OCI-M1 (cell line): ENCODE measurements at places on chromosomes 12 and 14.

DNA sequence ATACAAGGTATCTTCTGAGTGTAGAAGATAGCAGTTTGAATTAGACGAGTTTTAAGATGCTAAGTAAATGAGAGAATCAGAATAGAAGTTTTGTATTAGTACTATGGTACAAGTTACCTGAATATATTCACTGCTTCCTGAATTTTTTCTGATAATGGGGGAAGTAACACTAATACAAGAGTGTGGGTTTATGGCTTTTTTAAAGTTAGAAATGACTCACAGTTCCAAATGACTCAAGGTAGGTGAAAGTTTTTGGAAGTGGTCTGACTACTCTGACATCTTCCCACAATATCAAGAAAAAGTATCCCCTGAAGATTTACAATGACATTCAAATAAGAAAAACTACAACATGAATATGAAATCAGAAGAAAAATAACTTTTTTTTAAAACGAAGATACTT is 123.7 kb upstream of the GARIN6 start:
- DNase-seq = no peak

DNA sequence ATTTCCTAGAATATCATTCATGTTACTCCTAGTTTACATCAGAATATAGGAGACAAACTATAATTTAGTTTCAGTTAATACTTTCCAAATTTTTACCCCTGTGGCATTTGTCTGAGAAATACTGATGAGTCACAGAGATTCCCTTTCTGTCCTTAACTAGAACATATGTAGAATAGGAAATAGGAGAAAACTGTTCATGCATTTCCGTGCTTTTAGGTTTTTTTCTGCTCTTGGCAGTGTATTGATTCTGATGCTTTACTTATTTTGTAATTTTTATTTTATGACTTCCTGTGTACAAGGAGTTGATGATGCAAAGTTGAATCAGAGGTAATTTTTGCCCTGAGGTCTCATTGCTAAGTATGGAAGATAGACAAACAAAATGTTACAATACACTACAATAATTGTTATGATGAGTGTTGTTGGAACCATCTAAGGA is 23.0 kb downstream of the MNAT1 start:
- DNase-seq = peak; percentile 35

- no peak for DNase-seq
Observed at GRCh38 chr12:128825835-128826234, 2.1 kb upstream of the SLC15A4 start.

DNA sequence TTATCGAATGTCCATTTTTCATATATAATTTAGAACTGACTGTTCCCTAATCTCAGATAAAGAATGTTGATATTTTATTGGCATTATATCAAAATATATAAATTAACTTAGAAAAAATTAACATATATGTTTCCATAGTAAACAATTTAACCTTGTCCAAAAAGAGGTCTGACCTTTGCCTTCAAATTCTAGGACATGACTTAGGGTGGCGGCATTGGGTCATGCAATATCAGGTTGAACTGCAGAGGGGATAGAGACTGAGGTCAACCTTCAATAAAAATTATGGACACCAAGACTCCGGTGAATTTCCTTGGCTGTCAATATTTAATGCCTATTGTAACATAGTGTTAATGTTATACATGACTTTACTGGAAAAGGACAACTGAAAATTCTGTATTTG is 199.8 kb downstream of the RPL10L start:
- DNase-seq = no peak

DNA sequence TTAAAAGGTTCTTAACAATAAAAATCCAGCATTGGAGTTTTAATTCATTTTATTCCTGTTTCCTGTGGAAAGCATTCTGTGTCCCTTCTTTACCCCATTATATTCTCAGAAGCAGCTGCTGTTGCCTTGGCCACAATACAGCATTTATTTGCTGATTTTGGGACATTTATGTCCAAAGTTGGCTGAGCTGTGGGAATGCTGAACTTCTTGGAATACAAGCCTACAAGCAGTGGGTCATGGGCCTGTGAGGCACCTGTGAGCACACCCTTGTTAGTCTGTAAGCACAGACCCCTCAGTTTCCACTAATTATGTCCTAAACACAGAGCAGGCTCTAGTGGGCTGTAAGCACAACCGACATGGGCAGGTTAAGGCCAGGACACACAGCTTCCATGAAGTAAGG is 122.2 kb upstream of the IGF1 start:
- no peak for DNase-seq

DNA sequence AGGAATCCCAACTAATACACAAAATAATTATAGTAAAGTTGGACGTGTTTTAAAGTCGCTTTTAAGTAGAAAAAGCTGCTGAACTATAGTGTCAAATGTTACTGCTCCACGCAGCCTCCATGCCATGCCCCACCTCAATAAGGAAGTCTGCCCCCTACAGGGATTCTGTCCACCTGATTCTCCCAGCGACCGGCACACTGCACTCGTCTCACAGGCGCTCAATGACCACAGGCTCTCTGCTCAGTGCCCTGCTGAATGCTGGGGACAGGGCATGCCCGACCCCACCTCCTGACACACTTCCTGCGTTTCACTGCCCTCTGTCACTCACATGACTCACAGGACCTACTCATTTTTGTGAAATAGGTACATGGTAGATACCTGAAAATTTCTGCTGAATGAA is 48.9 kb downstream of the BDKRB1 start:
- DNase-seq = no peak

- no peak for DNase-seq
Observed at GRCh38 chr14:101135796-101136742, 232.5 kb upstream of the RTL1 start.
